ENCODE measurements at places on chromosomes 3 and 15.
A peak's percentile ranks its signal among the peaks of the same experiment; 100 is the strongest.

GRCh38 chr15:51494411-51495314 lies 127.9 kb downstream of the DMXL2 start:
- no peak for DNase-seq

DNA sequence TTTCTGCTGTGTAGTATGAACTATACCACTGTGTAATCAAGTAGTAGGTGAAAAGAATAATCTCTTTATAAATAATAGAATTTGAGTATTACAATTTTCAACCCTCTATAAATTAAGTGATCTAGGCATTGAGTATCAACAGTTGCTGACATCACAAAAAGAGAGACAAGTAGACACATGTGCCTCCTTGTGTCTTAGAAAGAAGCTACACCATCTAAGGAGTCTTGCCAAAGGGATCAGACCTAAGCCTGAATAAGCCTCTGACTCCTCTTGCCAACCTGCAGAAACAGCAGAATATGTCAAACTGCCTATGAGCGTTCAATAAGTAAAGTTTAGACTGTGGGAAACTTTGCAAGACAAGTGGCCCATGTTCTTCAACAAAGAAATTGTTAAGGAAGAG lies 5.8 kb upstream of the MTMR10 start:
- DNase-seq = no peak

GRCh38 chr3:155435821-155436220 lies 142.3 kb upstream of the STRIT1 start:
- no peak for DNase-seq

DNA sequence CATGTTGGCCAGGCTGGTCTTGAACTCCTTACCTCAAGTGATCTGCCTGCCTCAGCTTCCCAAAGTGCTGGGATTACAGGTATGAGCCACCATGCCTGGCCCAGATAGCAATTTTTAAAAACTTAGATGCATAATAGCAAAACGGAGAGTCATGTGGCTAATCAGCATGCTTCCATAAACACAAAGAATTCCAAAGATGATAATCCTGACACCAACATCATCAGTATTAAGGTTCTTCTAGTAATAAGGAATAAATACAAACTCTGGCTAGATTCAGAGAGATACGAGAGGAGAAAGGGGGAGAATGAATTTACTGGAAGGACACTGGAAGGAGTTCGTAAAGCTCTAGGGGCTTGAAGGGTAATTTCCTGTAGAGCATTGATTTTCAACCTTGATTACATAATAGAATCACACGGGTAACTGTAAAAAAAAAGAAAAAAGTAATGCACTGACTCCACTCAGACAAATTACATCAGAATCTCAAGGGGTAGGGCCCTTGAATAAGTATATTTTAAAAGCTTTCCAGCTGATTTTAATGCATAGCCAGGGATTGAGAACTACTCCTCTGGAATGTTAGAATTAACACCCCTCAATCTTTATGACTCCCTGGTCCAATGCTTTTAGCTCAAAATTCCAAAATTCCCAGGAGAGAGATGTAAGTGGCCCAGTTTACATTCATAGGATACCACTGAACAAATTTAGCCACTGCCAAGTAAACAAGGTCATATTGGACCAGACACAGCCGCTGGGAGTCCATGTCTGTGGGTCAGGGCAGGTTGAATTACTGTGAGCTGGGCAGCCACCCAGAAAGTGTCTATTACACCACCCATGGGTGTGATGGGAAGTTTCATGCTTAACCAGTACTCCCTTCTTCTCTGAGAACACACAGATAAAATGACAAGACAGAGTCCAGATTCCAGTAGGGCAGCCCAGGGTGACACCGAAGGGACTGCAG lies 243.9 kb downstream of the TBL1XR1 start:
- peak; percentile 39 for DNase-seq

GRCh38 chr3:144351011-144351410 lies 379.4 kb downstream of the DIPK2A start:
- no peak for DNase-seq

DNA sequence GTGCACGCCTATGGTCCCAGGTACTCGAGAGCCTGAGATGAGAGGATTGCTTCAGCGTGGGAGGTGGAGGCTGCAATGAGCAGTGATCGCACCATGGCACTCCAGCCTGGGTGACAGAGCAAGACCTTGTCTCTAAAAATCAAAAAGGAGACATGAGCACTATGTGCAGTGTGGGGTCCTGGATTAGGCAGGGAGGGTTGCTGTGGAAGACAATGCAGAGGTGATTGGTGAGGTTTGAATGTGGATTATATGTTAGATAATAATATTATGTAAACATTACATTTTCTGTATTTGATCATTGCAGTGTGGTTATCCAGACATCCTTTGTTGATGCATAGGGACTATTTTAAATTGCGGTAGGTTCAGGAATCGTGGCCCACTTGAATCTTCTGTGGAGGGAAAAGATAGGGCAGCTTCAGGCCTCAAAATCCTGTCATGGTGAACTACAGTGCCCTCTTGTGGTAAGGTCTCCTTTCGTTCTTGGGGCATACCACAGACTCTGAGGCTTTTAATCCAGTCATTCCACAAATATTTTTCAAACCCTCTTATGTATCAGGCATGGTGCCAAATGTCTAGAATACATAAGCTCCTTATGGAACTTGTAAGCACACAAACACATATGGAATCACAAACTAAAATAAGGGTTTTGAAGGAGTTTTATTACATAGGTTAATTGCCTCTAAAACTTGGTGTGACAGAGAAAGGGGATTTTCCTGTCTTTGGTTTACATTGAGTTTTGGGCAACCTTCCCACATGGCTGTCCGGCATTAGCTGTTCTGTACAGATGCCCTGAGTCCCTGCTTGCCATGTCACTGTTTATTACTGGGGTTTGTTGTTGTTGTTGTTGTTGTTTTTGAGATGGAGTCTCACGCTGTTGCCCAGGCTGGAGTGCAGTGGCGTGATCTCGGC lies 37.7 kb downstream of the GPD1L start:
- DNase-seq = peak; percentile 68

DNA sequence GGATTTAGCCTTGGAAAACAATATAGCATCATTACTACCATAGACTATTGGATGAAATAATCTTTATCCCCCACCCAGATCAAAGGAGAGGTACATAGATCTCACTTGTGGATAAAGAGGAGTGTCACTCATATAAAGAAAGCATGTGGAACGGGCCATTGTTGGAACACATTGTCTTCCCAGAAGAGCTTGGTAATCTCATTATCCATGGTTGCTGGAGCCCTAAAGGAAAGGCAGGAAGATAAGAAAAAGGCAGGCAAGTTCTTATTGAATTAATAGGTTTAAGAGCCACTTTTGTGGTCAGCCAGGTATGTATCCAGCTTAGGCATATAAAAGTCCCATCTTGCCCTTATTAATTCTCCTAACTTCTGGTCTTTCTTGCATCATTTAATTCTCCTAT lies 659.1 kb downstream of the GRM7 start:
- DNase-seq = no peak

GRCh38 chr3:18853269-18853668 lies 295.0 kb upstream of the KCNH8 start:
- no peak for DNase-seq

DNA sequence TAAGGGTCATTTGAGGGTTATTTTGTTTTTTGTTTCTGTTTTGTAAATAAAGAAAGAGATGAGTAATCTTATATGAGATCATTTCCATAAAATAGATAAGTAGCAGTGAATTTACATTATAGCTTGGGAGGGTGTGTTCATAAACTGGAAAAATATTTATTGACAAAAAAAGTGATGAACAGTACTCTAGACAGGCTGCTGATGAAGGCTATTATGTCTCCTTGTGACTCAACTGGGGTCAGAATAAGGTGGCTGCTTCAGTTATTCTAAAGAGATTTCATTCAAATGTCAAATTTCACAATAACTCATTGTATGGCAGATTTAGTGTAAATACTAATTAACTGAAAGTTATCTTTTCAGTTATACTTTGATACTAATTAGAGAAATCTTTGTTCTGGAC lies 251.1 kb upstream of the CMC1 start:
- no peak for DNase-seq

GRCh38 chr3:181920409-181920808 lies 208.7 kb downstream of the SOX2 start:
- DNase-seq = no peak

- no peak for DNase-seq
These were observed 56.2 kb downstream of the FHIT start for GRCh38 chr3:61194892-61195538.

DNA sequence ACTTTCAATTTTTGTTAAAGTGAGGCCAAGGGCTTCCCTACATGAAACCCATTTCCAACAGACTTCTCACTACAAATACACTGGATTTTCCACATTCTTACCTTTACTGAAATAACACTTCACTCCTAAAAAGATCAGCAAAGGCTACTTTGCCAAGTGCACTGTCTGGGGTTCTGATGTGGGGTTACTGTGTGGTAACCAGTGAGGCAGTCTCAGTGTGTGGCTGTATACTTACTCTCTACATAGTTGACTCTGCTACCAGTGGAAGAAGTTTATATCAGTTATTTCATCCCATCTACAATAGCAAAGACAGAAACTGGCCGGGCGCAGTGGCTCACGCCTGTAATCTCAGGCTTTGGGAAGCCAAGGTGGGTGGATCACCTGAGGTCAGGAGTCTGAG lies 5.6 kb downstream of the WDR82 start:
- no peak for DNase-seq

DNA sequence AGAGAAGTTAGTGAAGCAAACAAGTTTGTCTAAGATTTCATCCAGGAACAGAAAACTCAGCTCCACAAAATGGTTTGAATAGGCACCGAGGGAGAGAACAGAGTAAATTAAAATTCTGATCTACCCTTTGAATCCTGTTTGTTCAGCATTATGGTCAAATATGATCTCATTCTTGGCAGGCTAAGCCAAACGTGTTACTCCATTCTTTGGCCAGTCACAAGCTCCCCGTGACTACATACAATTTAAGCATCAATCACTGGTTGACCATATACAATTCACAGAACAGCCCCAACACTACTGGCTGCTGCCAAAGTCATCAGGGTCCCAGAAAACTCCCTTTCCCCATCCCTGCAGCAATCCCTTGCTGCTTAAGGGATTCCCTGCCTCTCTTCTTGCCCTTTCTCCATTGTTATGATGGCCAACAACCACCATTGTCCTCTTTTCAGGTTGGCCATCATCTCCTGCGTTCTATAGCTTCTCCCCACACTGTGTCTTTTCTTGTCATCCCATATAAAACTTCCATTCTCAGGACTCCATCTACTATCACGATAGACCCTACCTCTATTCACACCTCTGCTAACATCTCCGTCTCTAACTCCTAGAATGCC lies 46.3 kb downstream of the GOLIM4 start:
- no peak for DNase-seq

DNA sequence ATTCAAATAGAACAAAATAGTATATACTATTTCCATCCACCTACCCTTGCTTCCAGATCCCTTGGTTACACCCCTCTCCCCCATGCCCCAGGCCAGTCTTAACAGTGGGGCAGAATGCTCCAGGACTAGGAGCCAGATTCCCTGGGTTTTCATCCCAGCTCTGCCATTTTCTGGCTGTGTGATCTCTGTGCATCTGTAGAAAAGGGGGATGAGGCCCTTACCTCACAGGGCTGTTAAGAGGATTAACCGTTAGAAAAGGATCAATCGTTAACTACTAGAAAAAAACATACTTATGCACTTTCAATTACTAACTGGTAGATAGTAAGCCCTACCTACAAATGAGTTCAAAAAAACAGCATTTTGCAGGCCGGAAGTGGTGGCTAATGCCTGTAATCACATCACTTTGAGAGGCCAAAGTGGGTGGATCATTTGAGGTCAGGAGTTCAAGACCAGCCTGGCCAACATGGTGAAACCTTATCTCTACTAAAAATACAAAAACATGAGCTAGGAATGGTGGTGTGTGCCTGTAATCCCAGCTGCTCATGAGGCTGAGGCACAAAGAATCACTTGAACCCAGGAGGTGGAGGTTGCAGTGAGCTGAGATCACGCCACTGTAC lies 11.7 kb downstream of the EBLN2 start:
- DNase-seq = no peak

DNA sequence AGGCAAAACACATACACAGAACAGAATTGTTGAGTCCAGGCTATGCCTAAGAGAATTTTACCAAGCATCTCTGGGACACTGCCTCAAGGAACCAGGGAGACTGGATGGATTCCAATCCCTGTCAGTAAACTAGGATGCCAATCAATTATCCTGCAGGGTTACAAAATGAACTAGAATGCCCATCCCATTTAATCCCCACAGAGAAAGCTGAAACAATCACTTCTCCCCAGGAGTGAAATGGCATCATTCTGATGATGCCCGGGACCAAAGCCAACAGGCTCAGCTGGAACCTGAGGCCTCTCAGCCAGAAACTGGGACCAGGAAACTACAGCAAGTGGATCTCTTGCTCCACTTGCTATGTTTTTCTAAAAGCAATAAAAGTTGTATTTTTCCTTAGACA lies 130.0 kb upstream of the TJP1 start:
- DNase-seq = no peak

DNA sequence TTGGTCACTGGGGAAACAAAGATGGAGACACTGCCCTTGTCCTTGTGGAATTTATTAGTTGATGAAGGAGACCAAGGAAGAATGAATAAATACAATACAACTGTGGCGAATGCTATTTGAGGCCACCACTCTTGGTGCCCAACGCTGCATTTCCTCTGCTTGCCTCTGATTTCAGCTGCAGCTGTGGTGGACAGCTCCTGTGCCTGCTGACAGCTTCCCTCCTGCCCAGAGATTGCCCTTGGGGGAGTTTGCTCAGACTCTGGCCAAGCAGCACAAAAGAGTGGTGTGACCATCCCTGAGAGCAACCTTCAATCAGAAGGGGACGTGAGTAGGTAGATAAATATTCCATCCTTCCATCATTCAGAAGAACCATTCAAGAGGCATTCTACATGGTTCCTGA lies 64.6 kb upstream of the FHIT start:
- DNase-seq = no peak

Data from AG09309 (cell line).